Osteoblast (primary cell): ENCODE measurements at places on chromosomes 6 and 20. TPM values are rescaled to one million over a fixed set of nuclear protein-coding genes. Genes with fewer than 3 reads are reported as not detected.

DNA sequence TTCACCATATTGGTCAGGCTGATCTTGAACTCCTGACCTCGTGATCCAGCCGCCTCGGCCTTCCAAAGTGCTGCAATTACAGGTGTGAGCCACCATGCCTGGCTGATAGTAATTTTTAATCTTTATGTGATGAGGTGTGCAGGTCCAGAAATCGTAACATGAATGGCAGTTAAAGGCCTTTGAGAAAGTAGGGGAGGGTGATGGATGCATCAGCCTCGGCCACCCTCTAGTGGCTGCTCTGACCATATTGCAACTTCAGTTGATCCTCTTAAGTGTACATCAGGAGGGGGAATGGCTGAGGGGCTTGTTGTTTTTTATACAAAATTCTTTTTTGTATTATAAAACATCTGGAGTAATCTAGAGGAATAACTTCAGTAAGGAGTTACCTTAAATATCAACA lies 193.0 kb downstream of the ZFAND3 start:
- H3K36me3 ChIP-seq, result no peaks in the 10 kb centered on the region
- H3K27ac ChIP-seq, result no peak overlapping the region
- H3K4me3 ChIP-seq, result no peak overlapping the region

DNA sequence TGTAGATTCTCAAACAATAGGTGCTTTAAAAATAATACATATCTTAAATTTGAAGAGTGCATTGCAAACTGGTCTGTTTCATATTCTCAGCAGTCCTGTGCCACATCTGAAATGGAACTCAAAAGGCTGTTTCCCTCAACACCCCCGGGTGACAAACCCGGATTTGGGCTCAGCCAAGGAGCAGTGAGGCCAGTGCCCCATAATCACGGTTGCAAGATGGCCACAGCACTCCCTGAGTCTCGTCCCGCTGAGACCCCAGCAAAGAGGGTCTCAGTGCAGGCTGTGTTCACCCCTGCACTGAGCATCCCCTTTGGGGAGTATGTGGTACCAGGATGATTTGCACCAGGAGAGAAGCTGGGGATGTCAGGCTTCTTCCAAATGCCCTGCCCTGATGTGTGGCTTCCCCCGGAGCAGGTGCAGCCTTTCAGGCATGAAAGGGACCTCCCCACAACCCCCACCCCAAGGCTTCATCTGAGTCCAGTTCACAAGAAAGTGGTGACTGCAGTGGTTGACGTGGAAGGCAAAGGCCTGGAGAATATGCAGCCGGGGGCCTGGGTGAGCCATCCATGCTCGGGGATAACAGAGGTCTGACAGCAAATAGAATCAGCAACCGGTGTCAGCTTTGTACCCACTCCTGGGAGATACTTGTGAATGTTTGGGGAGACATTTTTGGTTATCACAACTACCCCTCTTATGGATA lies 202.9 kb downstream of the SYNDIG1 start:
- no peaks in the 10 kb centered on the region for H3K36me3 ChIP-seq
- peaks cover 24% of the 10 kb centered on the region for H3K4me1 ChIP-seq
- H3K27me3 ChIP-seq, result no peaks in the 10 kb centered on the region
- peak overlapping the region; percentile 20 for H3K4me3 ChIP-seq
- peak overlapping the region; percentile 94 for H3K27ac ChIP-seq

DNA sequence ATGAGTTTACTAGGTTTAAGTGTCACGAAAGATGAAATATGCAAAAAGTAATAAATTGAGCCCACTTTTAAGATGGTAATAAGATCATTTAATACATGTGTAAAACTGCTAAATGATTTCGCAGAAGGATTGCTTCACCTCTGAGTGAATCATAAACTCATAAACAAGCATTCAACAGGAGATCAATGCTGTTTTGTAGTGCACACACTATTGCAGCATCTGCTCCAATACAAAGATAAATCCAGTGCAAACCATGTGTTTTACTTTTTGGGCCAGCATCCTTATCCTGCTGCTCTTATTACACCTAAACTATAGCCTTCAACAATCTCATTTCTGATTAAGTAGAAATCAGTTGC lies 400.1 kb downstream of the NKAIN2 start:
- no peak for DNase-seq
- H3K4me1 ChIP-seq, result peaks cover 3% of the 10 kb centered on the region
- H3K36me3 ChIP-seq, result no peaks in the 10 kb centered on the region

Gene MATN4
- under 0.01 TPM in 1 of 2 replicates, not detected in the other for total RNA-seq

Gene HLA-G
- not detected in 2 replicates for total RNA-seq
